ENCODE measurements at places on chromosomes 4 and X.

- DNase-seq: no peak
- no peaks in the 10 kb centered on the region for H3K27me3 ChIP-seq
- no peak within 1 kb of the TSS for H3K4me3 ChIP-seq
- H3K36me3 ChIP-seq: no peaks in the 10 kb centered on the region
- H3K4me1 ChIP-seq: peaks cover 36% of the 10 kb centered on the region
- H3K27ac ChIP-seq: no peak within 1 kb of the TSS
Observed at GRCh38 chr4:119135721-119136121, at the start of gene MYOZ2. TSS of gene MYOZ2 (plus strand) at chr4:119135832. CDS start at chr4:119136526, 694 bp downstream.

DNA sequence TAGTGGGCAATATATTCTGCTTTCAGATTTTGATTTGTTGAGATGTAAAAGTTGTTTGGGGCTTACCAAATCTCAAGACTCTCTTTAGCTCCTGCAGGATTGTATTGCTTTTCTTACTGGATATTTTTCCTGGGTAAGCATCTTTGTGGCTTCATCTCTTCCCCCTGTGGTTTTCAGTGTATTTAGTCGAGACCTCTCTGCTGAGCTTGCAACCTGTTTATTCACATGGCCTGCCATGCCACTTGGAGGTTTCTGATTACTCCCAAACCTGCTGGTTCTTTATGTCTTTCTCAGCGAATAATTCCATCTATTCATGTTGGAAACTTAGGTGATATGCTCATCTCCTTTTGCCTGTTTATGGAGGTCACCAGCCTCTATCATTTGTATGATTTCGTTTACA lies 10.9 kb downstream of the CCNG2 start:
- H3K36me3 ChIP-seq: peaks cover 28% of the 10 kb centered on the region
- no peak overlapping the region for H3K27ac ChIP-seq
- no peak overlapping the region for H3K4me3 ChIP-seq

DNA sequence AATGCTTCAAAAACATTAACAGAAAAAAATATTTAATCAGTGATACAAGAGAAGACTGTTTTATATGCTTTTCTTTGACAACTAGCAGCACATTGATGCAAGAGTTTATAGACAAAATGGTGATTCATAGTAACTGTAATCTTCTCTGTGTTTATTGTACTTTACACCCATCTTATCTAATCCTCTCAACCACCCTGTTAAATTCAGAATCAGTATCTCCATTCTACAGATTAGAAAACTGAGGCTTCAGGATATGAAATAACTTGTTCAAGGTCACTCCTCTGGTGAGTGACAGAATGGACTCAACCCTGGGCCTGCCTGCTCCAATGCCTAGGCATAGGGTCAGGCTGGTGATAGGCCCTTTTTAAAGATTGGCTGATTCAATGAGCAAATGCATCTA lies 26.1 kb upstream of the TMEM184C start:
- no peak overlapping the region for H3K4me3 ChIP-seq
- no peaks in the 10 kb centered on the region for H3K36me3 ChIP-seq
- DNase-seq: no peak
- peaks cover 4% of the 10 kb centered on the region for H3K4me1 ChIP-seq
- H3K27ac ChIP-seq: no peak overlapping the region

DNA sequence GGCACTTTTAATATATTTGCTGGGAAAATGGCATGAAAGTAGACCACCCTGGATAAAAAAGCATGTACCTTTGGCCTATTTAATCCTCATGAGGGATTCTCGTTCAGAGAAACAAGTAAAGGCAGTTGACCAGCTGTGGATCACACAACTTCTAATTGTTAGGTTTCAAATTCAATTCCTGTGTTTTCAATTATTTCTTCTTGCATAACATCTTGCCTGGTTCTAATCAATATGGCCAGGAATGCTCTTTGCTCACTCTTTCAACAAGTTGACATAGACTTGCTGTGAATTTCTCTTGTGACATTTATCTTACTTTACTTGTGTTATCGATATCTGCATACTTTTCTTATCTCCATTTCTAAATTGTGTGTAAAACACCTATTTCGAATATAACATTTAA lies 211.8 kb downstream of the SLC7A11 start:
- H3K4me1 ChIP-seq: no peaks in the 10 kb centered on the region
- no peaks in the 10 kb centered on the region for H3K27me3 ChIP-seq
- DNase-seq: no peak
- H3K27ac ChIP-seq: no peak overlapping the region
- H3K4me3 ChIP-seq: no peak overlapping the region
- H3K36me3 ChIP-seq: no peaks in the 10 kb centered on the region

DNA sequence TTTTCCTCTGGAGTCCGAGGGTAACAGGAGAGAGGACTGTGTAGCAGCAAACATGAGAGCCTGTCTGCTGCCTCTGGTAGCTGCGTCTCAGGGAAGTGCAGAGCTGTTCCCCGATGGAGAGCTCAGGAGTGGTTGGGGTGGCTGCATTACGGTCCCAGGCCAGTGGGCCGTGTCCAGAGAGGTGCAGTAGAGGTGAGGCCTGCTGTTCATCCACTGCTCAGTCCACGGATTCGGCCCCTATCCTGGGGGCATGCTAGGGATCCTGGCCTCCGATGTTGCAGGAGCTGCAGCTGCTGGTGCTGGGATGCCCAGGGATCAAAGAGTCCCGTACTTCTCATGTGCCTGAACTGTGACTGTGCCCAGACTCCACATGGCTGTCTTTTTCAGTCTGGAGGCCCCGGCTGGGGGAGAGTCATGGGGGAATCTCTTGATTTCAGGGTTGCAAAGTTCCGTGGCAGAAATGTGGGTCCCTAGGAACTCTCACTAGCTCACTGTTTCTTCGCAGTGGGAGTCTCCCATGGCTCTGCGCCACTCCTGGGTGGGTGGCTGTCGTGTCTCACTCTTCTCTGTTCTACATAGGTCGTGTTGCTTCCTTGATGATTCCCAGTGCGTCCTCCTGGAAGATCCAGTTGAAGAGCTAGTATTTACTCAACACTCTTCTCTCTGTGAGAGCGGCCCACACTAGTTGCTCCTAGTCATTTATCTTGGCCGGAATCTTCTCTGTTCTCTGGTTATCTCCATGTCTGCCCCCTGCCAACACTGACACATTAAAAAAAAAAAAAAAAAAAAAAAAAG lies 109.5 kb upstream of the CENPE start:
- H3K36me3 ChIP-seq: no peaks in the 10 kb centered on the region
- H3K27ac ChIP-seq: no peak overlapping the region
- no peak for DNase-seq
- H3K4me1 ChIP-seq: no peaks in the 10 kb centered on the region

- H3K27me3 ChIP-seq: peaks cover 13% of the 10 kb centered on the region
- H3K4me1 ChIP-seq: no peaks in the 10 kb centered on the region
- no peak for DNase-seq
- no peaks in the 10 kb centered on the region for H3K36me3 ChIP-seq
- H3K27ac ChIP-seq: no peak overlapping the region
Observed at GRCh38 chr4:18192901-18193300, 171.3 kb upstream of the LCORL start.
